ENCODE measurements at places on chromosomes 7 and 10. TPM values are rescaled to one million over a fixed set of nuclear protein-coding genes. Genes with fewer than 3 reads are reported as not detected.

Gene C10orf105
- total RNA-seq: 0.32 TPM

Gene SUN3
- total RNA-seq: not detected

DNA sequence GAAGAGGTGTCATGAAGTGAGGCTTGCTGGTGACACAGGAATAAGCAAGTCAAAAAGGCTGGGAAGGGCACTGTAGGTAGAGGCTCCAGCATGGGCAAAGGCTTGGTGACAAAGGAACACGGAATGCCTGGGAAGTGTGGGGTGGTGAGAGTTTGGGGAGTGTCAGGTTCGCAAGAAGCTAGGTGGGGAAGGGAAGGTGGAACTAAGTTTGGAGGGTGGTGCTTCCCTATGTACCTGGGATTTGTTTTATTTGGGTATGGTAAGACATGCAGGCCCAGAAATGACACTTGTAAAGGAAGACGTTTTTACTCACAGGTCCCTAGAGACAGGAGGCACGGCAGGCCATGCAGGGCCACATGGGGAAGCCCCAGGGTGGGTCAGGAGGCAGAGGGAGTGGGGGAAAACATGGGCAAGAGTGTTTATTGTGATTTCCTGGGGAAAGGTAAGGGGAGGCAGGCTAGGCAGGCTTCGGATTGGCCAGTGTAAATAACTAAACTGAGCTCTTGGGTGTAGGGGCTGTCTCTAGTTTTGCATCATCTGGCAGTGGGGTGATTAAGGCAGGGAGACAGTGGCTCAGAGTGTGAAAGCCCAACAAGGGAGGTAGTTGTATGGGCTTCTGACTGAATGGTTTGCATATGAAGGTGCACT, 52.1 kb downstream of the SH2D4B start:
- no peak for DNase-seq

DNA sequence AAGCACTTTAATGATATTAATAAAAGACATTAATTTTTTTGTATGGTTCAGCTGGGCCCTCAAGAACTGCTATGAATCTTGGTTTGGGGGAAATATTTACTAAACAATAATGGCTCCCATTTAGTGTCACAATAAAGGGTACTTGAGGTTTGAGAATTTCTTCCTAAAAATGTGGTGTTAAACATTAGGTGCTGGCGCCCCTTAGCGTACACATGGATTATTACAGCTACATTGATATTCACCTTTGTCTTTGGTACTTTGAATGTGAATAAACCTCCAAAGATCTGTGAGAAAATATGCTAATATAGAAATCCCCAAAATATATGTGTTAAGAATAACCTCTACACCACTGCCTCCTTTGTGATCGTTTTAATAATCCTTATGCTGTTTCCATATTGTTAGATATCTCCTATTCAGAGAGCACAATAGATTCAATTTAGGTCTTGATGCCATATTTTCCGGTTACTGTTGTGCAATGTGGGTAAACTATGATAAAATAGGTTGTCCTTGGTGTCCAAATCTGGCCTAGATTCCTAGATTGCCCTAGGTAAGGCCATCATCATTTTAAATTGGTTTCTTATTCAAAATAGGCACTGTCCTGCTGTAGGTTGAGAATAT, 161.8 kb upstream of the CACNA2D1 start:
- no peak for DNase-seq

DNA sequence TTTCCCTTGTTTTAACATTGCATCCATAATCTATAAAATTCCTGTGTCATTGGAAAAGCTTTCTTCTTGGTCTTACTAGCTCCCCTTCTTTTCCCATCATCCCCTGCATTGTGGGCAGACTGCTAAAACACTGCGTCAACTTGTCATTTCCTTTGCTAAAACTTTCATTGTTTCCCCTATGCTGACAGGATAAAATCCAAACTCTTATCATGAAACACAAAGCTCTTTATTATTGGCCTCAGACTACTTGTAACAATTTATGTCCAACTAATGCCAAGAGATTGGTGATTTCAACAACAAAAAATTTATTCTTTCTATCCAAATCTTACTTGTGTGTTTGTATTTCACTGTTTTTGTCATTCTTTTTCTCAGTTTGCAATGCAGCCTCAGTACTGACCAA, 339.1 kb downstream of the HGF start:
- no peak for DNase-seq

- no peak for DNase-seq
Observed at GRCh38 chr7:35353481-35353880, 99.6 kb upstream of the TBX20 start.
